ENCODE measurements at places on chromosomes 3 and 15.

DNA sequence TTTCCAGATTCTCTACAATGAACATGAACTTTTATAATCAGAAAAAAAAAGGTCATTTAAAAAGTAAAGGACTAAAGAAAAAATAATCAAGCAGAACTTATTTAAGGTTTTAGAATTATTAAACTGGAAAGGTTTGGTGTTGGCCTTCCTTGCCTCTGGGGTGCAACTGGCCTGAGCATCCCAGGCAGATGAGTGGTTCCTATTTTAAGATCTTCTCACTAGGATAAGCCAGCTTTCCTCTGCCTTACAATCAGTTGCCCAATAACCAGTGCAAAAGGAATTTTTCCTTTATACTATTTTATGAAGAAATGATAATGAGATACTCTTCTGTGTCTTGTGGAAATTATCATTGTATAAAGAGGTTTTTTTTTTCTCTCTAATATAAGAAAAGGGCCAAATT lies 56.6 kb downstream of the SEC22A start:
- DNase-seq: no peak

DNA sequence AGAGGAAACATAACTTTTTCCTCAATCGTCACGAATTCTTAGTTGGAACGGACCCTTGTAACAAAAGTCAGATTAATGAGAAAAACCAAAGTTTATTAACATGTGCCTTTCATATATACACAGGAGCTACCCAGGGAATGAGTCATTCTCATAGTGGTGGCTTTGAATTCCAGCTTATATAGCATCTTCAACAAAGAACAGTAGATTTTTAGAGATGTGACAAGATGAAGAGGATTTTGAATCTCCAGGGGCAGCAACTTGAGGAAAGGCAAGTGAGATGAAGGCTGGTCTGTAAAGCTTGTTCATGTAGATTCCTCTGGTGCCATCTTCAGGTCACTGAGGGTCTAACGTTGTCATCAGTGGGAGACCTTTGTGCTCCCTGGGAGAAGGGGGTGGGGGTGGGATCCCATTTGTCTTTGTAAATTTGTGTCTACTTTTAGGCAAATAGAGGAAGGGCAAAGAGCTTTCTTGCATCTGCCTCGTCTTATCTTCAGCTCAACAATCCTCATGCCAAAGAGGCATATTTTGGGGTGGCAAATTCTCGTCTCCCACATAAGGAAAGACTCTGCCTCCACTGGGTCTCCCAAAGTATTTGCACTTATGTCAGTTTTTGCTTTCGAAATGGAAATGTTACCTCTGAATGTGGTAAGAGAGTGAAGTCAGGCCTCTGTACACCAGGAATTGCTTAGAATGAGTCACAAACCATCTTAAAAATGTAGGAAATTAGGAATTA lies 29.5 kb downstream of the CLEC3B start:
- no peak for DNase-seq

DNA sequence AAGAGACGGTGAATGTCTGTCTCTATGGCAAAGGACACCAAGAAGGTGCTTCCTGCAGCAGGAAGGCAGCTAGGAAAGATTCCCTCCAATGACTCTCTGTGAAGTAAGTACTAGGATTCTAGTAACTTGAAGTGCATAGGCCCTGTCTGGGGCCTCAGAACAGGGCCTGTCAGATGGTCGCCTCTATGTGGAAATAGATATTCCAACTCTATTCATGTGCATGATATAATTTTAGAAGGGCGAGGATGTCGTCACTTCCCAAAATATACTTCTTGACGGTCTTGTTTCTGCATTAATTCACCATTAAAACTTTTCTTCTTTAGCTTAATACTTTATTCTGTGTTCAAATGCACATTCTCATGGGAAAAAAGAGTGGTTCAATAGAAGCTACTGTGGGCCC lies 167.0 kb downstream of the TLE3 start:
- DNase-seq: no peak

DNA sequence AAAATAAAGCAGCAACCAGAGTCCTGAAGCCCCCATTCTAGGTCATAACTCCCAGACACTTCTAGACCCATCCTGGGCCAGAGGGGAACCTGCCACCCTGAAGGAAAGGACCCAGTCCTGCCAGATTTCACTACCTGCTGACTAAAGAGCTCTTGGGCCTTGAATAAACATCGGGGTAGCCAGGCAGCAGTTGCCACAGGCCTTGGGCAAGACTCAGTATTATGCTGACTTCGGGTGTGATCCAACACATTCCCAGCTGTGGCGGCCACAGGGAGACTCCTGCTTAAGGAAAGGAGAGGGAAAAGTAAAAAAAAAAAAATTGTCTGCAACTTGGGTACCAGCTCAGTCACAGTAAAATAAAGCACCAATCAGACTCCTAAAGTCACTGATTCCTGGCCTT lies 23.8 kb downstream of the NEDD4 start:
- DNase-seq: no peak

DNA sequence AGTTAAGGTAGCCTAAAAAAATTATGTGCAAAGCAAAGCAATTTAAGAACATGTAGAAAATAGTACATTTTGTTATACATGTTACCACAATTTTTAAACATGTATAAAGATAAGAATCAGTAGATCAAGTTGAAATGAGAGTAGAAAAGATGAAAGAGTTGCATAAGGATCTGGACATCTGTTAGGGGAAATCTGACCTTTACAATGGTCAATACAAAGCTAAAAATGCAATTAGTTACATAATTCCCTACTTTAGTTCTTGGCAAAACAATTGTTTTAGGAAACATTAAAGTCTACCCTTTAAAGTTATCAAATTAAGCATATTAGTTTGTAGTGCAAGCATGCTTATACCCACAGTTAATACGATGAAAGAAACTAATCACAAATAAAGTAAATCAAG lies 32.7 kb downstream of the TOP2B start:
- DNase-seq: no peak

DNA sequence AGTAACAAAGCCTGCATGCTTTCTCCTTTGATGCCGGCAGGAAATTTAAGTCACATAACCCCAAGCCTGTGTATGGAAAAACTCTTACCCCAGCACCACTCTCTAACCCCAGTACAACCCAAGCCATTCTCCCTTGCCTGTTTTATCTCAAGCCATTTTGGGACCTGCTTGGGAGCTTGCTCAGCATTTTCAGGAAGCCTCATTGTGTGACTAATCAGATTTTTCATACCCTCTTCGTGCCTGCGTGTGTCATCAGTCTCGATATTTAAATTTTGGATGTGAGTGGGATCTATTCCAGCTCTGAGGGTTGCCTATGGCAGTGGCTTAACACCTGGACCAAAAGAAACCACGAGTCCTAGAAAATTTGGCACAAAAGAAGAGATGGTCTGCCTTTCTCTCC lies 426.2 kb downstream of the SQOR start:
- DNase-seq: no peak

- no peak for DNase-seq
Measured at GRCh38 chr3:50504681-50505080, 1.2 kb upstream of the CACNA2D2 start.

DNA sequence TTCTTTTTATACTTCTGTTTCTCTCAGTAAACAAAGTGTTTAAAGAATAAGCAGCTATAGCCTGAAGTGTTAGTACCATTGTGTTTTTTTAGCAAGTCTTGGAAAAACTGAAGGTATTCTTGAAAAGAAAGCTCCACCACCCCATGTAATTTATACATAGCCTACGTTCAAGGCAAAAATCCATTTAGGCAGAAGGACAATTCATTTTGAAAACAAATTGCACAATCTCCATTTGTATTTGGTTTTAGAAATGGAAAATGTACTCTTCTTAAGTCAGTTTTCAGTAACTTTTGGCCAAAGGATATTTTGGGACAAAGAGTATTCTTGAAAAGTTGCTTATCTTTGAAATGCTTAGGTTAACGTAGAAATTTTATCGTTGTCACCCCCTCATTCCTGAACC lies 34.5 kb downstream of the PTPRG start:
- DNase-seq: no peak

GRCh38 chr15:62649793-62650420 lies 392.6 kb upstream of the TPM1 start:
- DNase-seq: no peak

DNA sequence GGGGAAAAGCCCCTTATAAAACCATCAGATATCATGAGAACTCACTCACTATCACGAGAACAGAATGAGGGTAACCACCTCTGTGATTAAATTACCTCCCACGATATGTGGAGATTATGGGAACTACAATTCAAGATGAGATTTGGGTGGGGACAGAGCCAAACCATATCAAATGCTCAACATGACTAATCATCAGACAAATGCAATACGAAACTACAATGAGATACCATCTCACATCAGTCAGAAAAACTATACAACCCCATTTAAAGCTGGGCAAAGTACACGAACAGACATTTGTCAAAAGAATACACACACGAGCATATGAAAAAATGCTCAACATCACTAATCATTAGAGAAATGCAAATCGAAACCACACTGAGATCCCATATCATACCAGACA lies 67.7 kb downstream of the SCAPER start:
- no peak for DNase-seq

GRCh38 chr15:68666120-68666811 lies 87.5 kb downstream of the CORO2B start:
- DNase-seq: no peak

- no peak for DNase-seq
Measured at GRCh38 chr15:66164788-66165187, 88.8 kb downstream of the MEGF11 start.

- DNase-seq: no peak
Measured at GRCh38 chr3:70580021-70580420, 267.6 kb upstream of the MDFIC2 start.

- no peak for DNase-seq
Measured at GRCh38 chr3:142216321-142216720, 9.1 kb downstream of the GK5 start.

- peak; percentile 38 for DNase-seq
Measured at GRCh38 chr3:123447749-123448517, 957 bp downstream of the ADCY5 start.

DNA sequence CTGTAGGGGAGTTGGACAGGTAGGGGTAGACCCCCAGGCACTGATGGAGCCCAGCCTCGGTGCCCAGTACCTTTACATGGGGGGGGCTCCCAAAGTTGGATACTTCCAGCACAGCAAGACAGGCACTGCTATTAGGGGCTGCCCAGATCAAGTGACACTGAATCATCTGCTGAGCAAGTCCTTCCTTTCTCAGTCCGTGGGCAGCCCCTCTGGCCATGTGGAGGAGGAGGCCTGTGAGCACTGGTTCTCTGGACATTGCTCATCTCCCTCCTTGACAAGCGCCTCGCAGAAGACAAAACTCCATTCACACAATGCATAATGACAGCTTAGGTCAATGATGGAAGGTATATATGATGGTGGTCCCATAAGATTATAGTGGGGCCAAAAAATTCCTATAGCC lies 35.7 kb downstream of the EEFSEC start:
- DNase-seq: no peak

DNA sequence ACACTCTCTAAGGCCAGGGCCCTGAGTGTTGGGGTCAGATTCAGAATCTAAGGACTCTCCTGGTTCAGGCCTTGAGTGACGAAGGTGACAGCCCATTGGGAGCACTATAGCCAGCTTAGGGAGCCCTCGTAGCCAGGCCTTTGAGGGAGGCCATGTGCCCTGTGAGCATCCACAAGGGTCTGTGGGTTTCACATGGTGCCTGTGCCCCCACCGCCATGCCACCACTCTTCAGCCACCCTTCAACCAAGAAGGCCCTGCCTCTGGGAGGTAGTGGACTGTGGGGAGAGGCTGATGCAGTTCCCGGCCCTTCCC lies 37.5 kb downstream of the TSPAN3 start:
- DNase-seq: no peak

GRCh38 chr15:95304151-95304946 lies 1026.2 kb upstream of the NR2F2 start:
- no peak for DNase-seq

- no peak for DNase-seq
Measured at GRCh38 chr3:194836661-194837060, 151.0 kb downstream of the FAM43A start.

- no peak for DNase-seq
Measured at GRCh38 chr15:69660658-69661405, 208.2 kb downstream of the RPLP1 start.

DNA sequence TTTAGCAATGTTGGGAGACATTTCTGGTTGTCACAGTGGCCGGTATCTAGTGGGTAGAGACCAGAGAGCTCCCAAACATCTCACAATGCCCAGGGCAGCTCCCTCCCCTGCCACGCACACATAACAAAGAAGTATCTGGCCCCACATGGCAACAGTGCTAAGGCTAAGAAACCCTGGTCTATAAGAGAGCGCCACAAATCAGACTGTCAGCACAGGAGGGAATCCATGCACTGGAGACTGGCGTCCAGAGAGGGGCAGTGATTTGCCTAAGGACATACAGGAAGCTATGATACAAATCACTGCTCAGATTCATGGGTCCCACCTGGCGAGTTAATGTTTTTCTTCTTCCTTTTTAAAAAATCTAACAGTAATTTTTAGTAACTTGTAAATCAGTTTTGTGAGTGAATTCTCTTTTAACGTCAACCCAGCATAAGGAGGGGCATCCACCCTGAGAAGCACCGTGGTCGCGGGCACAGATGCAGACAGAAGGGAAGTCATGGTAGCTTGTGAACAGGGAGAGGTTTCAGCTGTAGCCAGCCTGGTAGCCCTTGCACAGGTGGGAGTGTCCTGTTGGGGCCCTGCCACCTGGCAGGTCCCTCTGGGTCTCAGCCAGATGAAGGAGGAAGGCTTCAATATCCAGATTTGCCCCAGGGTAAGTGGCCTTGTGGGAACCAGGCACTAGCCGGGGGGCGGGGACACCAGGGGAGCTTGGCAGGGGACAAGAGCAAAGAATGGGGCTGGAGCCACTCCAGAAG lies 8.7 kb downstream of the ISG20 start:
- no peak for DNase-seq

DNA sequence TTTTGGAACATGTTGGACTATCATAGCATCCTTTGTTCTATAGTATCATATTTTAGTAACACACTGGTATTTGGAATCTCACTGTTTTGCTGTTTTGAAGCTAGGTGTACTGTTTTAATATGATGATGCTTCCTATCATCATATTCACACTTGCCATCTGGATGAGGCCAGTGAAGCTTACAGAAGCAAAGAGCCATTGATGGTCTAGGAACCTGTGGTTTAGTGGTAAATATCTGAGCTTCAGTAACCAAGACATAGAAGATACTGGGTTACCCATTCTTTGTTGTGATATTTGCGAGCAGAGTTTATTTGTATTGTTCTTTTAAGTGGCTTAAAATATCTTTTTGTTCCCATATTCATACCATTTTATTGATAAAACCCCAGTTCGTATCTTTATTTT lies 304.1 kb downstream of the SATB1 start:
- DNase-seq: no peak

GRCh38 chr3:12902181-12902999 lies 61.0 kb upstream of the RPL32 start:
- DNase-seq: no peak

GRCh38 chr15:36029606-36030210 lies 483.7 kb upstream of the DPH6 start:
- no peak for DNase-seq

DNA sequence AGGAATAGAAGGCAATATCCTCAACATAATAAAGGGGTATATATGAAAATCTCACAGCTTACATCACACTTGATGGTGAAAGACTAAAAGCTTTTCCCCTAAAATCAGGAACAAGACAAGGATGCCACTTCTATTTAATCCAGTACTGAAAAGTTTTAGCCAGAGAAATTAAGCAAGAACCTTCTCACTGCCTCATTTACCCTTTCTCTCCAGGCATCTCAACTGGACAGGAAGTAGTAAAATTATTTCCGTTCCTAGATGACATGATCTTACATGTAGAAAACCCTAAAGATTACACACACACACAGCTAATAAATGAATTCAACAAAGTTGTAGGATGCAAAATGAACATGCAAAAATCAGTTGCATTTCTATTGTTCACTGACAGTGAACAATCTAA lies 11.2 kb downstream of the SCAP start:
- no peak for DNase-seq
